ENCODE measurements at places on chromosomes 11 and 22.

GRCh38 chr22:49779211-49779610, 48.5 kb downstream of the BRD1 start:
- DNase-seq, result no peak

GRCh38 chr11:75475767-75476650, 43.0 kb upstream of the KLHL35 start:
- DNase-seq, result no peak

DNA sequence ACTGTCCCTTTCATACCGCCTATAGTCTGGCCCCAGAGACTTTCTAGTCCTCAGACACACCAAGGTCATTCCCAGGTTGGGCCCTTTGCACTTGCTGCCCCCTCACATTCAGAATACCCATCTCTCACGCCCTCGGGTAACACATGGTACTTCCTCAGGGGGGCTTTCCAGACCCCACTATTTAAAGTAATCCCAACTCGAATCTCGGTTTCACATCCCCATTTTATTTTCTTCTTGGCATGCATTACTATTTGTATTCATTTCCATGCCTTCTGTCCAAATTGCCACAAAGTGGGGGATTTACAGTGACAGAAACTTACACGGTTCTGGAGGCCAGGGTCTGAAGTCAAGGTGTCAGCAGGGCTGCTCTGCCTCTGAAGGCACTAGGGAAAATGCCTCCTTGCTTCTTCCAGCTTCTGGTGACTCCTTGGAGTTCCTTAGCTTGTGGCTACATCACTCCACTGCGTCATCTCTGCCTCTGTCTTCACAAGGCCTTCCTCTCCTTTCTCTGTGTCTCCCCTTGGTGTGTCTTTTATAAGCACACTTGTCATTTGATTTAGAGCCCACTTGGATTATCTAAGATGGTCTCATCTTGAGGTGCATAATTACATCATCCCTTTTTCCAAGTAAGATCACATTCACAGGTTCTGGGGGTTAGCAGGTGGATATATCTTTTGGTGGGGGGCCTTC, 15.1 kb downstream of the RCN1 start:
- no peak for DNase-seq

- no peak for DNase-seq
Measured at GRCh38 chr11:37087650-37088572, 489.9 kb upstream of the RAG2 start.

DNA sequence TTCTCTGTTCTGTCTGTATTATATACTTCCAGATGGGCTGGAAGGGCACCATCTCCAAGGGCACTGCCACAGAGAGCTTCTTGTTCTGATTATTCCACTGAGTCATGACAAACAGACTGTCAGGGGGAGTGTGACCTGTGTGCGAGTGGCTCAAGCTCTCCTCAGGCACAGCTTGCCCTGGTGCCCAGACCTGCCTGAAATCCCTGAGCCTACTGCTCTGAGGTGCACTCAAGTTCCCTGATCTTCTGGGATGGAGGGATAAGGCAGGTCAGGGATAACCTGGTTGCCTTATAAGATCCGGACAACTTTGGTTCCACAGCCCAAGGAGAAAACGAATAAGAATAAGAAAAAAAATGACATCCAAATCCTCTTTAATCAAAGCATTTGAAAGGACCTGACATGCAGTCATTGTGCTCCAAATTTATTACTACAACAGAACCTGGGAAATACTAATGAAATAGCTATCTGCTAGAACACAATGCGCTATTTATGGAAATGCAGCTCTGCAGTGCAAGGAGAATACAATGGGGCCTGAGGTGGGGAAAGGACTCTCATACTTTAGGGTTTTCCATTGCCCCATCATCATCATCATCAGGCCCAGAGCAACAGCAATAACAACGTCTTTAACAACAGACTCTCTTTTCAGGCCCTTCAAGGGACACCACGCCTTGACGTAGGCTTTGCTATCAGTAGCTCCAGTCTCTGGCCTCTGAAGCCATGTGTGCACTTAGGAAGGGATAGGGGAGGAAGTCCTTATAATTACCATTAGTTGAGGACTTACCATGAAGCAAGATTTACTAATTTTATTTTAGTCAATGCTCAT, 217.1 kb upstream of the KIRREL3 start:
- DNase-seq, result no peak

- DNase-seq, result no peak
Measured at GRCh38 chr11:84522331-84522730, 1104.8 kb downstream of the DLG2 start.

- no peak for DNase-seq
Measured at GRCh38 chr11:122165607-122166371, 49.8 kb upstream of the BLID start.

- no peak for DNase-seq
Measured at GRCh38 chr11:120222916-120223315, 12.1 kb downstream of the OAF start.

- DNase-seq, result no peak
Measured at GRCh38 chr11:78727816-78728215, 153.2 kb upstream of the NARS2 start.

DNA sequence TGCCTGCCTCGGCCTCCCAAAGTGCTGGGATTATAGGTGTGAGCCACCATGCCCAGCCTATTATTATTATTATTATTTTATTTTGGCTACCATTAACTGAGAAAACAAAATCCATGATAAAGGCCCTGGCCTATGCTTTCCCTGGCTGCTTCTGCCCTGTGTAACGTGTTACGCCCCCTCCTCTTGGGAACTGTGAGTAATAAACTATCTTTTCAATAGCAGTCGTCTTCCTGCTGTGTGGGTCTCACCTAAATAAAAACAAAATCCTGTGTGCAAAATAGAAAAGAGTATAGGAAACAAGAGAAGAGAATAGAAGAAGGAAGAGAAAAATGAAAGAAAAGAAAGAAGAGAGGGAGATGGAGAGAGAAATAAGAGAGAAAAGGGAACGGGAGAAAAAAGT, 237.0 kb downstream of the MIAT start:
- DNase-seq, result no peak

GRCh38 chr22:27795696-27796517, 5.6 kb downstream of the MN1 start:
- DNase-seq, result no peak

GRCh38 chr11:44136176-44136945, 40.9 kb downstream of the EXT2 start:
- no peak for DNase-seq

GRCh38 chr11:104531075-104531474, 367.1 kb upstream of the PDGFD start:
- DNase-seq, result no peak

GRCh38 chr11:112931703-112932102, 29.5 kb upstream of the NCAM1 start:
- DNase-seq, result no peak

DNA sequence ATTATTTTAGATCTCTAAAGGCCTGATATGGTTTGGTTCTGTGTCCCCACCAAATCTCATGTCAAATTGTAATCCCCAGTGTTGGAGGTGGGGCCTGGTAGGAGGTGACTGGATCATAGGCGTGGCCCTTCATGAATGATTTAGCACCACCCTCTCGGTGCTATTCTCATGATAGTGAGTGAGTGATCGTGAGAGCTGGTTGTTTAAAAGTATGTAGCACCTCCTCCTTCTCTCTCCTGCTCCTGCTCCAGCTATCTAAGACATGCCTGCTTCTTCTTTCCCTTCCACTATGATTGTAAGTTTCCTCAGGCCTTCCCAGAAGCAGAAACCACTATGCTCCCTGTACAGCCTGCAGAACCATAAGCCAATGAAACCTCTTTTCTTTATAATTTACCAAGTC, 114.1 kb downstream of the SERGEF start:
- DNase-seq, result no peak

GRCh38 chr11:134662629-134663360, 250.8 kb upstream of the B3GAT1 start:
- DNase-seq, result no peak

DNA sequence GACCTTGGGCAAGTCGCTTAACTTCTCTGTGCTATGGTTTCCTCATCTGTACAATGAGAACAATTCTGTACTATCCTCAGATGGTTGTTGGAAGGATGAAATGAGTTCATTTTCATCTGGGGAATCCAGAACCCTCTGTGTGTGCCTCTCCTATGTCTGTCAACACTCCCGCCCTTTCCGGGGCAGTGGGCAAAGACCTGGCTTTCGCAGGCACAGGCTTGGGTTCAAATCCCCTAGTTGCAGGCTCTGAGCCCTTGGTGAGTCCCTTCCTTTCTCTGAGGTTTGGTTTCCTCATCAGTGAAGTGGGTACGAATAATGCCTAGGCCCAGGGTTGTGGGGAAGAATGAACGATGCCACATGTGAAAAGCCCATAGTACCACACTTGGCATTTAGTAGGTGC, 6.0 kb downstream of the PNPLA5 start:
- no peak for DNase-seq

- no peak for DNase-seq
Measured at GRCh38 chr22:45966320-45966894, 10.6 kb downstream of the WNT7B start.

DNA sequence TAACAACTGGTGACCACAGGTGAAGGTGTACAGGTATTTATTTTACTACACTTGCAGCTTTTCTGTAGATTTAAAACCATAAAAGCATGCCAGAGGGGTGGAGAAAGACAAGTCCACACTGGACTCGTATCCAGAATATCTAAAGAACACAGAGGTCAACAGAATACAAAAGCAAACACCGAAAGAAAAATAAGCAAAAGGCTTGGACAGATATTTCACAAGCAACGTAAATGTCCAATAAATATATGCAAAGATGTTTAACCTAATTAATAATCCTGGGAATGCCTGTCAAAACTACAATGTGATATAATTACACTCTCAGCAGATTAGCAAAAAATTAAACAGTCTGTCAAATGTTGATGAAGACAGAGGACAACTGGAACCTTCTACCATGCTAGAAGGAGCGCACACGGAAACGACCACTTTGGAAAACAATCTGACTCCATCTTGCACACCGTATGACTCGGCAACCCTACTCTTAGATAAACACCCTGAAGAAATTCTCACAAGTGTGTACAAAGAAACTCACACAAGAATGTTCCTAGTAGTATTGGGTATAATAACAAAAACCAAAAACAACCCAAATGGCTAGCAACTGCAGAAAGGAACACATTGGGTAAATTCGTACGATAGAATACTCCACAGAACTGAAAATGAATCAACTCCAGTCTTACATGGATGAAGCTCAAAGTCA, 27.2 kb downstream of the GNB1L start:
- no peak for DNase-seq

GRCh38 chr22:47550524-47551430, 788.3 kb downstream of the TBC1D22A start:
- DNase-seq, result no peak

DNA sequence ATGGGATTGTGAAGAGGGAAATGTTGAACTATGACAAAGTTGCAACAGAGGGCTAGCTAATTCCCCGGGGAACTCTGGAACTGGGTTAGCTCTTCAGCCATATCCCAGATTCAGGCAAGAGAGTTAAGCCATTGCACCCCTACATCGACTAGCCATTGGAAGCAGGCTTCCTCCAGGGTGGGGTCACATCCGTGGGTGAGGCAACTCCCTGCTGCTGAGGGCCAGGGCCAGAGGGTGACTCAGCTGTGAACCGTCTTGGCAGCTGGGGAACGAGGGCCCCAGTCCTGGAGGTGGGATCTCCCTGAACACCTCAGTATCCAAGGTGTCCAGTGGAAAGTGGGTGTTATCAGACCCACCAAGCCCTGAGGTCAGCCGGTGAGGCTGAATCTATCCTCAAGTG, 41.1 kb downstream of the RPS6KA4 start:
- DNase-seq, result no peak

DNA sequence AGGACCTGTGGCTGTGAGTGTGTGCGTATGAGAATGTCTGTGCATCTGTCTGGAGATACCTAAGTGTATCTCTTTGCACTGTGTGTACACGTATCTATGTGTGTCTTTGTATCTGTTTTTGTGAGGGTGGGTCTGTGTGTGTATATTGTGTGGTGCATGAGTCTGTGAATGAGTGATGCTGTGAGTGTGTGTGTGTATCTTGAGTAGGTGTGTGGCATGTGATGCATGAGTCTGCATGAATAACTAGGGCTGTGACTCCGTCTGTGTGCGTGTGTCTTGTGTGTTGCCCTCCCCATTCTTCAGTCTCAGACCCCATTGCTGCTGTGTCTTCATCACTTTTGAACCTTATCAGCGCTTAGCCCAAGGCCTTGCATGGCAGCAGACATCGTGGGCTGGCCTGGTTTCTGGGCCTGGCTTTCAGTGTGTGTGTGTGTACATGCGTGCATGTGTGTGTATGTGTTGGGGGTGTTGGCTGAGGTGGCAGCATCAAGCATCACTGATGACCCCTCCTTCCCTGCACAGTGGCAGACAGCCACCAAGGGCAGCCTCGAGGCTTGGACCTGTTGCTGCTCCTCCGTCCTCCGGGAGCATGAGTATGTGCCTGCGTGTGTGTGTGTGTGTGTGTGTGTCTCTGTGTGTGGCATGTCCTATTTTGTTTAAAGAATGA, 1.4 kb downstream of the SGSM1 start:
- DNase-seq, result no peak

DNA sequence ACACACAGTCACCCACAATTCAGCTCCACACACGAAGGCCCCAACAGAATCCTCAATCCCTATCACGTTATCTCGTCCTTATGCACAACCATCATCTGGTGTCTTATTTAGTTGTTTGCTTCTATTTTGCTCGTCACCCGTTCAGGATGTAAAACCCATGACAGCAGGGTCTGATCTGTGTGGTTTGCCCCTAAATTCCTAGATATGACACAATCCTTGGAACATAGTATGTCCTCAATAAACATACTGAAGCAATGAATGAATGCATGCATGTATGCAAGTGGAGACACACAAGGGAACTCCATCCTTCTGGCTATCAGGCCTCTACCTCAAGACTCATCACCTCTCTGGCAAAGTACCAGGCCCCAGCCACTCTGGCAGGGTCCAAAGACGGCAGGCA, 20.2 kb downstream of the STARD10 start:
- DNase-seq, result no peak

- no peak for DNase-seq
Measured at GRCh38 chr22:48441553-48441850, 1386.2 kb downstream of the BRD1 start.

GRCh38 chr11:102500829-102501228, 29.7 kb downstream of the MMP7 start:
- DNase-seq, result no peak

GRCh38 chr22:43892183-43892894, 526 bp upstream of the PNPLA5 start:
- DNase-seq, result no peak

DNA sequence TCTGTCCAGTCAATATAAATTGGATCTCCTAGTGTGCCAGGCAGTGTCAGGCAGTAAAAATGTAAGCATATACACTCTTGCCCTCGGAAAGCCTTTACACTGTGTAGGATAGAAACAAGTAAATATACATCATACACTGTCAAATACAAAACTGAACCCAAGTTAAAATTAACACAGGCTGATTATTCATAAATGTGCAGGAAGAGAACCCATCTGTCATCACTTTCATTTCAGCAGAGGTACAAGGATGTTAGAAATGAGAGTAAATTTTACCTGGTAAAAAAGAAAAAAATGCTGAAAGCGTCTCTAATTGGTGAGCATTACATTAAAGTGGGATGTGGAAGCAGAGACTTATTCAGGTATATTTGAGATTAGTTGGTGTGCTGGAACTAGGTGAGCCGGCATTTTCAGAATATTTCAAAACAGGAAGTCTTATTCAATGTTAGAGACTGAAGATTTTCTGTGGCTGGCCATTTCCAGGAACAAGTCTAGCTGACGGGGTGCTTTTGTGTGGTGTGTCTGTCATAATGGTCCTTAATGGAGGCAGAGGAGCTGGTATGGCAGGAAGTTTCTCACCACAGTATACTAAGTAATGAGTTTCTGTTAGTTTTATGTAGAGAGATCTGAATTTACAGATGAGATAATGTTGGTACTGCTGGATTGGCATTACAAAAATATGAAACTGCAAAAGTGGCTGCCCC, 192.6 kb downstream of the CASP12 start:
- no peak for DNase-seq

GRCh38 chr11:126959700-126960099, 40.9 kb downstream of the KIRREL3 start:
- no peak for DNase-seq

All from RWPE2 (cell line).